KBM-7 (cell line): ENCODE measurements at places on chromosomes 2 and 18.

- DNase-seq, result no peak
Measured at GRCh38 chr2:161030260-161031063, 129.8 kb upstream of the TANK start.

- DNase-seq, result no peak
Measured at GRCh38 chr2:45178359-45178758, 169.1 kb upstream of the SIX2 start.

DNA sequence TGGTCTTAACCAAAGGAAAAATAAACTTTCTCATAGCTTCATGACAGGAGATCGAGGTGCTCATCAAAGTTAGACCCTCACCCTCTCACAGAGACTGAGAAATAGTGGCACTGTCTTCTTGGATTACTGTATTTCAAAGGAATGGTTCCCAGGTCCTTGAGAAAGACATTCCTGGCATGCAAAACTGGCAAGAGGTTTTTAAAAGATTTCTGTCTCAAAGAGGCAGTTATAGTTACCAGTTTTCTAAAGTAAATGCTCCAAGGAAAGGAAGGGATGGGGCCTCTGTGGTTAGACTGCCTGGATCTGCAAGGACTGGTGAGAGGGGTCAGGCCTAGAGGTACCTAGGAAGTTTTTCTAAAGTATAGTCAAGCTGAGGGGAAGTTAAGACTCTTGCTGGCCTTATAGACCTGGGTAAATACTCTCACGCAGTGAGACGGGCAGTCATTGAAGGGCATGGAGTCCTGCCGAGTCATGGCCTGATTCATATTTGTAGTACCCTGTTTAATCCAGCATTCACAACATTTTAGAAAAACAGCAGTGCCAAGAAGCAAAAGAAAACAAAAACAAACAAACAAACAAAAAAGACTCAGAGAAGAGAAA lies 226.1 kb downstream of the DOK6 start:
- DNase-seq, result no peak

DNA sequence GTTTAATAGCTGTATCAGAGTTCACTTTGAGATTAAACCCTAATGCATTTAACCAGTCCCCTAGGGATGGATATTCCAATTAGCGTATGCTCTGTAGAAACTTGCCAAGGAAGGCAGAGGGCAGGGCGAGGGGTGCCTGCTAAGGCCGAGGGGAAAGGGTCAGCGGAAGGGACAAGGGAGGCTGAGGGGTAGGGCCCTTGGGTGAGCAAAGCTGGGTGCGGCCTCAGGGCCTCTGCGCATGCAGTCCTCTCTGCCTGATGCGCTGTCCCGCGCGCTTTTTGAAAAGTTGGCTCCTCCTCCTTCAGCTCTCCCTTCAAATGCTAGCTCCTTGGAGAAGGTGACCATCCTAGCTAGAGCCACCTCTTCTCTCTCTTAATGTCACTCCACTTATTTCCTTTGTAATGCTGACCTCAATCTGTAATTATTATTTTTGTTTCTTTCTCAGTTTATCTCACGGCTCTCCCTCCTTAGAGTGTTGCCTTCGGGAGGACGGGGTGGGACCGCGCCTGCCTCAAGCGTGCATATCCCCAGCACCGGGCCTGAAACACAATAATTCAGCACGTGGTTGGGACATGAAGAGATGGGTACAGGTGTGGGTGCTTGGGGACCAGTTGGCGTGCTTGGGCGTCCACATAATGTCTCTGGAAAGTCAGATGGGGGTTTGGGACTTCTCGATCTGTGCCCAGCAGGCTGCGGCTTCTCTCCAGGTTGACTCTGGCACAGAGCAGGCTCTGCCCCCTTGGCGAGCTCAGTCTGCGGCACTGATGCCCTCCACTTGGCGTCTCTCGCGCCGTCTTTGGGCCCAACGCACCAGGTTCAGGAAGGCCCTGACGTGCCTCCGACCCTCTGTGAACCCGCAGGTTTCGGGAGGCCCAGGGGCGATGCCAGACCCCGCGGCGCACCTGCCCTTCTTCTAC lies 10.0 kb downstream of the ZAP70 start:
- no peak for DNase-seq

DNA sequence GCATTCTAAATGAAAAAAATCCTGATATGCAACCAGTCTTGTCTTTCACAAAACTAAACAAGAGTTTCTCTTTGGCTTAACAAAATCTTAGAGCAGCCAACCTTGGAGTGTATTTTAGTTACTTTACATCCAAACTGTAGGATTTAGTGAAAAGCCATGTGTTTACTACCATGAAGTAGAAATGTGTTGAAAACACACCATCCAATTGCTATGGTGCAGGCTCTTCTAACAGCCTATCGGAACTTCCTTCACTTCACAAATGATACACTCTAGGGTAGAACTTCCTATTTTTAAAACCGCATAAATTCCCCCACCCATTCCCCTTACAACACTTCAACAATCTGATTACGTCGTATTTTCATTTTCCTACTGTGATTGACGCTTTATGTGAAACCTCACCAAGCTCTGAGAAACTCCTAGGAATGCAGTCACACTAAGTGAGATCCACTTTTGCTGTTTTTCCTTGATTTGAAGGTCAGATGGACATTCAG lies 74.4 kb upstream of the MAP4K4 start:
- peak; percentile 85 for DNase-seq

DNA sequence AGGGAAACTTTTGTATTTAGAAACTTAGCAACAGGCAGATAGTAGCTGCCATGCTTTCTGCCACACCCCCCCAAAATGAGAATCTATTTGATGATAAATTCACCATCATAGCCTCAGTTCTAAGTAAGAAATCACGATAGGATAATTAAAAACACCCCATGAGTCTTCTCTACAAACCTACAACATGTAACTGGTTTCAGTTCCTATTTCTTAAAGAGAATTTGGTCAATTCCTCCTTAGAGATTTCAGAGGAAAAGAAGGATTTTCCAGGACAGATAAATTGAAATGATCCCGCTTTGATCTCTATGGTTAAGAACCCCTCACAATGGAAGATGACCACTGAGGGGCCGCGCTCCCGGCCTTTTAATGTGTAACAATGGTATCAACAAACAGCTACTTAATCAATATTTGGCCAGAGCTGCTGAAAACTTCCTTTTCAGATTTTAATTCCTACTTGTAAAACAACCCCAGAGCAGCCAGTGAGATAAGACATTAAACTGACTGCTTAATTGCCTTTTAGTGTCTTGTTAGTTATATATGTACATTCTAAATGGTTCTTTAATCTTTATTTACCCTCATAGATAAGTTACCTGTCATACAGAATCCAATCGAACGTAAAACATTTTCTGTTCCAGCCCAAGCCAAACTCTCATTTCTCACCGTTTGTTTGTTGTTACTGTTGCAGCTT lies 10.1 kb downstream of the PAX3 start:
- DNase-seq, result no peak

GRCh38 chr18:76619621-76620315 lies 124.7 kb upstream of the ZNF516 start:
- peak; percentile 81 for DNase-seq

DNA sequence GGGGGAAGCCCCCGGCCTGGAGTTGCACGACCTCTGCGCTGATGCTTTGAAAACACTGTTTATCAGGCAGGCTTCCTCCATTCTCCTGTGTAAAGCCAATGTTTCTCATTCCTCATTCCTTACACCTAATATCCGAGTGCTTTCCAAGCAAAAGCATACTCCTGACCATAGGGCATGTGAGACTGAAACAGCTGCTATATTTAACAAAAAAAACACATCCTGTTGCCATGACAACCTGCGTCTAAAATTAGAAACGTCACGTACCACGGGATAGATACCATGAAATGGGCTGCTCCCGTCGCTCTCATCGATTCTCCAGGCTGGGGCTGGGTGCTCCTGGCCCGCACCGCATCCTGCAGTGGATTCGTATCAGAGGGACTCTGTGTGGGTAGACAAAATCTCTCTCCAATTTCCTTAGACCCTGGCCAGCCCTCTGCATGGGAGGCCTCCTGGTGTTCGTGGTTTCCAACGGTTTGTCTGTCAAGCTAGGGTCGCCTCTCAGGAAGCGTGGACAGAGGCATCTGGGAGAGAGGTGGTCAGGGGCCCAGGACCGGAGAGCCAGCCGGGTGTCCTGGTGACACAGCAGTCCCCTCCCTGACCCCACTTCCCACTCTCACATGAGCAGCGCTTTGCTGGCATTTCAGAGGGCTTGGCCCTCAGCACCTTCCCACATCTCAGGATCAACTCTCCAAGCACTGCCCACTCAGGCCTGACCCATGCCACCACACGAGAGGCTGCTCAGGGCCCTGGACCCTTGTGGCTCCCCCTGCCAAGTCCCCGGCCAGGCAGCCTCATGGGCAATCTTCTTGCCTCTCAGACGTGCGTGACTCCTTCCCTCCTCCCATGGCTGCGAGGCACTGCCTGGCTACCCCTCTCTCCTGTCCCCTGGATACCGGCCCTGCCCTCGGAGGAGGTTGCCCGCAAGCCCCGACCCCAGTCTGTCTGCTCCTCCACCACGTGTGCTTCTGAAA lies 268.1 kb downstream of the NDUFA10 start:
- peak; percentile 5 for DNase-seq

DNA sequence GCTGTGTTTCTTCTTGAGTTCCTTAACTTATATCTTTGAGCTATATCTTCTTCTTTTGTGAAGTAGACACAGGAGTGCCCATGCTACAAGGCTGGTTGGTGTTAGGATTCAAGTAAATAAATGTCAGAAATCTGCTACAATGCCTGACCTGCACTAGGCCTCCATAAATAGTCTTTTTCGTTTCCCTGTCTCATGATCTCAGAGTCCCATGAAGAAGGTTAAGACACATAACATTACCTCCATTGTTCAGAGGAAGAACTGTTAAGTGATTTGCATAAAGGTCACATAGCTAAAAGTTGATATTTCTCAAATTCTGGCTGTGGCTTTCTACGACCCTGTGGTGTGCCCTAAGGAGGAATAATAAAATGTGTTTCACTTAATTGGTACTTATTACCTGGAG lies 228.4 kb downstream of the KCNS3 start:
- DNase-seq, result no peak

GRCh38 chr18:11850821-11851145 lies 430 bp upstream of the CHMP1B start:
- no peak for DNase-seq

DNA sequence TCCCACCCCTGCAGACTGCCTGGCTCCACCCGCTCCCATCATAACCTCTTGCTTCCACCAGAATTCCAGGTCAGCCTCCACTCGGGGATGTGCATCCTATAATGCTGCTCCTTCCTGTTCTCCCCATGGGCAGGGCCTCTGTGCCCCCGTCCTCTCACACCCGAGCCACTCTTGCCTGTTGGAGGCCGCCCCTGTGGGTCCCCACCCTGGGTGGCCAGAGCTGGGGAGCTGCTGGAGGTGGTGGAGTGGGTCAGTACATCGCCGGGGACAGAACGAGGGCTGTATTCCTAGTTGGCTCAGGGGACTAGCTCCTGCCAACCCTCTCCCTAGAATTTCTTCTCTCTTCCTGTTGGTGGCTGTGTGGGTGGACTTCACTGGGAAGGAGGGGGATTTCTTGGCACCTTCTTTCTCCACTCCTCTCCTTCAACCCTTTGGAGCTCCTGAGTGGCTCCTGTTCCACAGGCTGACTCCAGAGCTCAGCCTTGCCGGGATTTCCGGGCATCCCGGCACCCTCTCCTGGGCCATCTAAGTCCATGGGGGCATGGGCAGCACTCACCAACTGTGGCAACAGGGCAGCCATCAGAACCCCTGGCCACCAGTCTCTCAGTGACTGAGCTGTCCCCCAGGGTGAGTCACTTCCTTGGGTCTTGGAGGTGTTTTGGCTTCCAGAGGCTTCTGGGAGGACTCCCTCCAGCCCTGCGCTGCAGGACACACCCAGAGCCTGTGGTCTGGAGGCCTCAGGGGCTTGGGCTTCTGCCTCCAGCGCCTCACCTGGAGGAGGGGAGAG lies 88.2 kb upstream of the MCFD2 start:
- no peak for DNase-seq

DNA sequence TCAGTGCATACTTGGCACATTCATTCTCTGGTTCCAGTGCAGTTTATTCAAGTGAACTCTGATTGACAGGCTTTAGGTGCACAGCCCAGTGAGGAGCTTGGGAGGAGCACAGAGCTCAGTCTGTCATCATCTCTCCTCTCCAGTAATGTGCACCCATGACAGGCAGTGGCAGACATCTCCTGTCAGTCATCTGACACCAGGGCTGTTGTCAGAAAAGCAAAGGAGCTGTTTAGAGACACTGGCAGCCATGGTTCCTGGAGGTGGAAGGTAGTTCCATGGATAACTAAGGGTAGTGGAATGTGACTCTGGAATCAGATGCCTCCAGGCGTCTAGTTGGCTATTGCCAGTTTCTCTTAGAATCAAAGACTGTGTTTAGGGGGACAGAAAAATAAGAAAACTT lies 308.8 kb downstream of the DCDC2C start:
- no peak for DNase-seq

- DNase-seq, result no peak
Measured at GRCh38 chr2:10265329-10266132, 37.2 kb upstream of the HPCAL1 start.
